D721Med (cell line): ENCODE measurements at places on chromosomes 4 and X.

GRCh38 chr4:136812100-136812880 lies 720.0 kb downstream of the PCDH18 start:
- no peak for DNase-seq

DNA sequence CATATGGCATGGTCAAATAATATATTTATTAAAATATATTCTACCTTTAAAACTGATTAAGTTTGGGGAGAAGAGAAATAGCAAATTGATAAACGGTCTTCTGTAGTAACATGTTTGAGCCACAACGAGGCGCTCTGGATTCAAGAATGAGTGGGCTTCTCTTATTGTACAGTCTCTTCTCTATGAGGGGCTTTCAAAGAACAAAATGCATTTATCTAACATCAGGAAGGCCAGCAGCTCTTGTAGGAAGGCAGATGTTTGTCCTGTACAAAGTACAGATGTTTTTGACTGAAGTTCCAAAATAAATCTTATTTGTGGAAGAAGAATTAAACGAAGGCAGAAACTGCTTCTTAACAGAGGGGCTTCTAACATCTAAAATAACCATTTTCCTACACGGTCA lies 153.6 kb downstream of the RASL11B start:
- no peak for DNase-seq

GRCh38 chr4:128858879-128859671 lies 49.6 kb downstream of the JADE1 start:
- no peak for DNase-seq

DNA sequence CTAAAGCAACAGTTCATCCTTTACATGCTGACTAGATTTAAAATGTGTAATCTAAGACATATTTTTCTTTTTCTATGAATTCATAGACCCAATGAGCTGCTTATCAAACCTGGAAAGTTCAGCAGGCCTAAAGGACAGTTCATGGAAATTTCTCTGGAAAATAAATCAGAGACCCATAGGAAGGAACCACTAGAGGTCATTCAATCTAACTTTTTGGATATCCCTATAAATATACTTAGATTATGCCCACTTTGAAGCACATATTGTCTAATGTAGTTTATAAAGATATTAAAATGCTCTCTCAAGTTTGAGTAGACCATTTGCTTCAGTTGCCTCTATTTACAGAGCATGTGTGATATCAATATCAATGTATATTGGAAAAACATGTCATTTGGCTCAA lies 473.0 kb downstream of the FAT4 start:
- DNase-seq: no peak

DNA sequence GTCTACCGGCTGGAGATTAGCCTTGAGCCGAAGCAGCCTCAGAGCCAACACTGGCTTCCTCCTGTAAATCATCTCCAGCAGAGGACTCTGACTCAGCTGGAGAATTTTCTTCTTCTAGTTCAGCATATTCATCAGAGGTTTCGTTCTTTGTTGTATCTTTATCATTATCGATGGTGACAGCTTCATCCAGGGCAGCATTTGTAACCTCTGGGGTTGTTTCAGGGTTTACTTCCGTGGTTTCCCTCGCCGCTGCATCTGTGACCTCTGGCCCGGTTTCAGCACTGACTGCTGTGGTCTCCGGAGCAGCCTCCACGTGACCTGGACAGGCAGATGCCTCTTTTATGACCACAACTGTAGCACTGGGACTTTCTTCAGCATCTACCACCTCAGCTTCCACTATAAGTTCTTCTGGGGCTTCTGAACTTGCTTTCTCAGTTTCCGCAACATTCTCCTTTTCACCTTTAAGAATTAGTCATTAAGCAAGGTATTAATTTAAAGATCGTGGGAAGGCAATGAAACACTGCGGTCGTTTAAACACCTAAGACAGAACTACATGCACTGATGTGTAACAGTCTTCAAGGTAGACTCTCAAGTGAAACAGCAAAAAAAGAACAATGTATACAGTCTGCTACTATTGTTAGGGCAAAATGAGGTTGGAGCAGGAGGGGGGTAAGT lies 13.3 kb downstream of the MGARP start:
- no peak for DNase-seq

- DNase-seq: no peak
Measured at GRCh38 chr4:169098532-169098931, 88.5 kb upstream of the CBR4 start.

DNA sequence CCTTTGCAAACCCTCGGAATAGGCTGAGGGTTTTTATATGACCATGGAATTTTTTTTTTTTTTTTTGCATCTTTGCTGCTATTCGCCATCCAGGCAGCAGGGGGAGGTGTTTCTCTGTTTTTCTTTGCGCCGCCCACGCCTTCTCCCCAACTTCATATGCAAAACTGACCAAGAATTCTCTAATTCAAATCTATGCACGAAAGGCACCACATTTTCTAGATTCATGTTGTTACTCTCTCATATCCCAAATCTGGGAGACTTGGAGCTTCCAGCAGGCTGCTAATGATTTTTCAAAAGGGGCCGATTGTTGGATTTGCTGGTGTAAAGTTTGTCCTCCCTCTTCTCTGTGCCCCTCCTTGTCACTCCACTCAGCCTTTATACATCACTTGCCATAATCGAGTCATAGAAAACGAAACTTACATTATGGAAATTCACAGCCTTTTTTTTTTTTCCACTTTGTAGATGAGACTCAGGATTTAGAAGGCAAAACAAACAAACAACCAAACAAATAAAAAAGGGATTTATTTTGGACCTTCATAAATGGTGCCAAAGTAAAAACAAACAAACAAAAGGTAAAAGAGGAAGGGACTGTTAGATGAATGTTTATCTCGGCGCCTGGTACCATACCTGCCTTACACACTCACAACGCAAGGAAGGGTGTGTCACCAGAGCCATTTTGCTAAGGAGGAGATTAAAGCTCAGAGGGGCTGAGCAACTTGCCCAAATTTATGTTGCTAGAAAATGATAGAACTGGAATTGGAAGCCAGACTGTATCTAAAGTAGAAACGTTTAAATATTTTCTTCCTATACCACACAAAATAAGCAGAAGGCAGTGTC lies 29.3 kb upstream of the BOD1L1 start:
- no peak for DNase-seq

- no peak for DNase-seq
Measured at GRCh38 chr4:164012396-164013027, 518.0 kb downstream of the TMA16 start.

DNA sequence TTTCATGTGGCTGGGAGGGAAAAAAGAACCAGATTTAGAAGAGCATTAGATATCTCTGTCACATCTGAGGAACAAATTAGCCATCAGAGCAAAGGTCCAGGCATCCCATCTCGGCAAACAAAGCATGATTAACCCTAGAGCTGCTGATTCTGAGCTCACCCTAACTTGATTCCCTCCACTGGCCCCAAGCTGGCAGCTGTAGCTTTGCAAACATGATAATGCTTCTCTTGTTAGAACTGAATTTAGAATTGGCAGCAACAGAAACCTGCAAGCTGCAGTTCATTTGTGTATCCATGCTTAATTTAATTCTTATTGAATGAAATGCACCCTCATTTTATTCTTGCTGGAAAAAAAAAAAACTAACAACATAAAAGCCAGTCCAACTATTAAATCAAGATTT lies 289.2 kb downstream of the IL1RAPL1 start:
- no peak for DNase-seq

DNA sequence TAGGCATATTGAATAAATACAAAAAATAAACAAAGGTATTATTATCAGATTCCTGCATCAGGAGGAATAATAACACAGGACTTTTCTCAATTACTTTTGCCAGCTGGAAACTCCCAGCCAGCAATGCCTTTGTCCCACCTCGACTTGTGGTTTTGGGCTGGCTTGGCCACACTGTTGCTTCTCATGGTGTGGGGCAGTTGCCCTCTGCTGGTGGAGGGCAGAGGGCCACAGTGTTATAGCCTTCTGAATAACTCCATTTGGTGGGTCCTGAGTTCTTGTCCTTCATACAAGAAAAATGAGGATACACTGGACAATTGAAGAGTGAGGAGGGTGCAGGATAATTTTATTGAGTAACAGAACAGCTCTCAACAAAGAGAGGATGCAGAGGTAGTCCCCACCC lies 1206.0 kb upstream of the ADGRL3 start:
- no peak for DNase-seq

GRCh38 chr4:1792158-1792831 lies 798 bp upstream of the FGFR3 start:
- DNase-seq: no peak

GRCh38 chr4:144565527-144566195 lies 80.3 kb upstream of the HHIP start:
- DNase-seq: no peak

DNA sequence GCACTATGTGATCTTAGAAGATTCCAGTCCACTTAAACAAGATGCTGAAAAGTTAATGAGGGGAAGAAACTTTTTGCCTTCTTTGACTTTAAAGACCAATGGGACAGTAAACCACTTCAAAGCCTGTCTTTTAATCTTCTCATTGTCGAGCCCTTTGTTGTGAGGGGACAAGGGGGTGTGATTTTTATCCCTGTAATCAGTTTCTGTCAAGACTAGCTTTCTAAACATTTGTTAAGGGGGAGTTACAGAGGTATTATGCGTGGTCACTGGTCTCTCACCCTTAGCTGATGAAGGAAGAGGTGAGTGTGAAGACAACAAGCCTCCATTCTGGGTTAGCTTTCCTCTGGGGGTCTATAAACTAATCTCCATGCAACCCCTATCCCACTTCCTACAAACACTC lies 409.3 kb downstream of the ARHGAP24 start:
- no peak for DNase-seq

GRCh38 chrX:22313766-22314165 lies 41.1 kb downstream of the CBLL2 start:
- DNase-seq: no peak

- DNase-seq: no peak
Measured at GRCh38 chr4:151324752-151325110, 674 bp downstream of the SH3D19 start.

DNA sequence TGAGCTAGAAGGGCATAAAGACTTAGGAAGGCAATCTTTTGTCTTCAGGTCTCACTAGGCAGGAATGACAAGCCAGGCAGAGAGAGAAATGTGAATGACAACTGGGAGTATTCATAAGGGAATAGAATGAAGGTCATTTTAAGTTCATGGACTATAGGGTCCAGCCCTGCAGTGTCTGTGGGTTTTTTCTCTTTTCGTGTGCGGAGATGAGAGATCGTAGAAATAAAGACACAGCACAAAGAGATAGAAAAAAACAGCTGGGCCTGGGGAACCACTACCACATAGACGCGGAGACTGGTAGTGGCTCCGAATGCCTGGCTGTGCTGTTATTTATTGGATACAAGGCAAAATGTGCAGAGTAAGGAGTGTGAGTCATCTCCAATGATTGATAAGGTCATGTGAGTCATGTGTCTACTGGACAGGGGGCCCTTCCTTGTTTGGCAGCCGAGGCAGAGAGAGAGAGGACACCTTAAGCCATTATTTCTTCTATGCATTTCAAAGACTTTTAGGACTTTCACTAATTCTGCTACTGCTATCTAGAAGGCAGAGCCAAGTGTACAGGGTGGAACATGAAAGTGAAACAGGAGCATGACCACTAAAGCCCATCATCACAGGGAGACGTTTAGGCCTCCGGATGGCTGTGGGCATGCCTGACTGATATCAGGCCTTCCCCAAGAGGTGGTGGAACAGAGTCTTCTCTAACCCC lies 921.8 kb upstream of the PCDH10 start:
- DNase-seq: no peak

DNA sequence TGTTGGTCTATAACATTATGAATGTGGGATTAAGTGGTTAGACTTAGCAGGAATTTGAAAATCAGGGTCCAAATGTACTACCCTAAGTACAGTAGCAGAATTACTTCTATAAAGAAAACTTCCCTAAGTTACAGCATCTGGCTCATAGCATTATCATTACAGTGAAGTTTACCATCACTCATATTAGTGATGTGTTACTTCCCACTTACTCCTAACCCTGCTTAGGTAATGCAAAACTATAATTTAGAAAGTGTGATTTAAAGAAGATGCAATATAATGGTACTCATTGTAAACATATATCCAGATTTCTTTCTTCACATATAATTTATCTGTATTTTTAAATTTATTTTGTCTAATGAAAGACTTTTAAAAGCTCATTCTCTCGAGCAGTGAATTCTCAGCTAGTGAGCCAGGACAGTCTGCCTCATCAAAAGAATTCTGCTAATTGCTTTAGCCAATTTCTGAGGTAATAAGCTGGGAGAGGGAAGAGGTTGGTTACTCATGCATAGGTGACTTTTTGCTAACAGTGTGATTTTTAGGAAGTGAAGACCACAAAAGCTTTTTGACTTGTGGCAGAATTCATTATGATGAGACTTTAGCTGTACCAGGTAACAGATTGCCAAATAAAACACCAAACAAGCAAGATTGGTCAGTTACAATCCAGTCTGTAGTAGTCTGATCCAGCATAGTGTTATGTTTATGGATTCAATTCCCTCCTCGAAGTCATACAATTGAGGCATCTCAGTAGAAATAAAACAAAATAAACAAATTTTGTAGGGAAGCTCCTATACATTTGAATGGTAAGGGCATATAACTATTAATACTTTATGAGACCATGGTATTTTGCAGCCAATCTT lies 21.0 kb downstream of the PLS3 start:
- DNase-seq: no peak

DNA sequence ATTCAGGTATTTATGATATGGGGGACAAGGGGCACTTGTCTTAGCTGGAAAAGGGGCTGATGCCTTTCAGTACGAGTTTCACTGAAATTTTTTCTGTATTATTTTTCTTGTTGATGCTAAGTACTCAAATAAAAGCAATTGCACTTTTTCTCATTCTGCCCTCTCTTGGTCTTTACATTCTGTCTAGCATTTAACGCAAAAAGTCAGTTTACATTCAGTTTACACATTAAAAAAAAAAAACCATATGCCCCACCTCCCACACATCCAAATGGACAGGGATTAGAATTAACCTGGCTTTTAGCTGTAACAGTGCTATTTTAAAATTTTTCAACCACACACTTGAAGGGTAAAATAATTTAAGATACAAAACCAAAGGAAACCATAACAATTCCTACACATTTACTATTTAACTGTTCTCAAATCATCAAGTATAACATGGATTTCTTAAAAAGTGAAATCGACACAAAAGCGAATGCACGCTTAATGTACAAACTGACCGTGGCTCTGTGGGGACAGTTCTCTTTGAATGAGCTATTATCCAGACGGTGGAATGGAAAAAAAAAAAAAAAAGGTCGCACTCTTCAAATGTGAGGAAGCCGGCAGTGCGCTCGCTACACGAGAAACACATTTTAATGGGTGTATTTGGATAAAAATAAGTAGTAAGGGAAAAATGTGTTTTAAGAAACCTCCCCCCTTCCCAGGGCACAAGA lies 1.4 kb downstream of the AMMECR1 start:
- DNase-seq: no peak

GRCh38 chr4:3670521-3671519 lies 95.4 kb upstream of the ADRA2C start:
- no peak for DNase-seq

- DNase-seq: no peak
Measured at GRCh38 chrX:118807151-118808017, 16.2 kb upstream of the ZCCHC12 start.

GRCh38 chr4:140802591-140802990 lies 46.4 kb upstream of the TBC1D9 start:
- DNase-seq: peak; percentile 34

GRCh38 chr4:173039617-173040577 lies 128.7 kb upstream of the GALNT7 start:
- no peak for DNase-seq
